Karpas-422 (cell line): ENCODE measurements at places on chromosomes 16 and 17. TPM values are rescaled to one million over a fixed set of nuclear protein-coding genes. Genes with fewer than 3 reads are reported as not detected.

DNA sequence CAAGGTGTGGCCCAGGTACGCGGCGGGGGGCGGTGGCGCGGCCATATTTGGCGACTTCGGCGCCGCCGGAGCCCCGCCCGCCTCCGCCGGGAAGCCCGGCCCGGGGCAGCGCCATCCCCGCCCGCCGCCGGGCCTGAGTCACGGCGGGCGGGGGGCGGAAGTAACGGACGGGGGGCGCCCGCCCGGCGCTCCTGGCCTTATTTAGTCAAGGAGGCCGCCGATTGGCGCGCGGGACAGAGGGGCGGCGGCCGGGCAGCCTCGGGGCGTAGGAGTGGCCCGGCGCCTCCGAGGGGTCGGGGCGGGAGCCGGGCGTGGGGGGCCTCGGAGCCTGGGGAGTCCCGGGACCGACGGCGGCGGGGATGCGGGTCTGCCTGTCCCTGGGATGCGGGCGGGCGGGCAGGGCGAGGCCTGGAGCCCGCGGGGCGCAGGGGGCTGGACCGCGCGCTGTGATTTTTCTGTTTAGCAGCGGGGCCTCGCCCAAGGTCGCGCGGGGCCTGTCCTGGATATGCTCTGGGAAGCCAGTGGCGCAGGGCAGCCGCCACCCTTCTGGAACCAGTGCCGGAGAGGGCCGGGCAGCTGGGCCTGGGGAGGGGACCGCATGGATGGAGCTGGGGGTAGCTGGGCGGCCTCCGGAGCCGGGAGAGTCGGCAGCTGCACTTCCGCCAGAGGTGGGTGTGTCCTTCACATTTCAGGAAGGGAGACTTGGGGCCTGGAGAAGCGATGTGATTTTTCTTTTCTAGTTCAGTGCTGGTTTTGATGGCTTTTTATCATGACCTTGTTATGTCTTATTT lies 2.3 kb upstream of the ACTG1 start:
- H3K36me3 ChIP-seq, result peaks cover 26% of the 10 kb centered on the region
- peak overlapping the region; percentile 68 for H3K4me3 ChIP-seq
- peak overlapping the region; percentile 93 for H3K27ac ChIP-seq
- H3K4me1 ChIP-seq, result peaks cover 68% of the 10 kb centered on the region
- no peaks in the 10 kb centered on the region for H3K27me3 ChIP-seq

DNA sequence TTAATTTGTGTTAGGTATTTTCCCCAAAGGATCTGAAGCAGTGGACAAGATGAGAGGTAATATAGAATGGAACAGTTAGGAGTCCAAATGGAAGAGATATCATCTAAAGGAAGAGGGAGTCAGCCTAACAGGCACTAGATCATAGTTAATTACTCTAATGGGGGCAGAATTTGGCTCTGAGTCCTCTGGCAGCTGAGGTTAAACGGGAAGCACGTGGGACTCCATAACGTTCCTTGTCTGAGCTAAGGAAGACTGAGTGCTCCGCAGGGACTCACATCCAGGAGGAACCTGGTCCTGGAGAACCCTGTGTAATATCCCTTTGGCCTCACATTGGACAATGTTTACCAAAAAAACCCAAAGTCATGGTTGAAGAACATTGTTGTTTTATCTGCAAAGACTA lies 46.6 kb upstream of the TEX2 start:
- no peaks in the 10 kb centered on the region for H3K4me1 ChIP-seq
- H3K27ac ChIP-seq, result no peak overlapping the region
- no peaks in the 10 kb centered on the region for H3K36me3 ChIP-seq
- H3K4me3 ChIP-seq, result no peak overlapping the region
- H3K27me3 ChIP-seq, result no peaks in the 10 kb centered on the region
- no peak for DNase-seq

DNA sequence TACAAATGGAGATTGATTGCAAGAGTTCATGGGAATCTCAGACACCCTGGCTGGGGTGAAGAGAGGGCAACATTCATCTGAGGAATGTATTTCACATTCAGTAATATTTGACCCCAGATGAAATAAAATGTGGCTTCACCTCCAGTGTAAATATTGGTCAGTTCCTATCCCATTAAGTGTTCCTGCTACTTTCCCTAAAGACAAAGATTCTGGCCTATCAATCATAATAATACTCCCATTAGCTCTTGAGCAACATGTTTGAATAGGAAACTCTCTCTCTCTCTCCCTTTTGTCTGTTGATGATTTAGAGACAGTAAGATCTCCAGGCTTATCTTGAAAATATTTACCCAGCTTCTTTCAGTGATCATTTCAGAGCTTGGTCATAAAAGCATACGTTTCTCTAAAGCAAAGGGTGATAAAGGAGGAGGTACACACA lies 70.1 kb downstream of the KCNJ2 start:
- H3K36me3 ChIP-seq, result no peaks in the 10 kb centered on the region
- no peaks in the 10 kb centered on the region for H3K4me1 ChIP-seq
- H3K4me3 ChIP-seq, result no peak overlapping the region
- H3K27me3 ChIP-seq, result no peaks in the 10 kb centered on the region
- H3K27ac ChIP-seq, result no peak overlapping the region
- no peak for DNase-seq

Gene ROGDI
- total RNA-seq, result 9.4 and 28.4 TPM in 2 replicates

Gene CTRL
- total RNA-seq, result 1.0 and 1.6 TPM in 2 replicates

DNA sequence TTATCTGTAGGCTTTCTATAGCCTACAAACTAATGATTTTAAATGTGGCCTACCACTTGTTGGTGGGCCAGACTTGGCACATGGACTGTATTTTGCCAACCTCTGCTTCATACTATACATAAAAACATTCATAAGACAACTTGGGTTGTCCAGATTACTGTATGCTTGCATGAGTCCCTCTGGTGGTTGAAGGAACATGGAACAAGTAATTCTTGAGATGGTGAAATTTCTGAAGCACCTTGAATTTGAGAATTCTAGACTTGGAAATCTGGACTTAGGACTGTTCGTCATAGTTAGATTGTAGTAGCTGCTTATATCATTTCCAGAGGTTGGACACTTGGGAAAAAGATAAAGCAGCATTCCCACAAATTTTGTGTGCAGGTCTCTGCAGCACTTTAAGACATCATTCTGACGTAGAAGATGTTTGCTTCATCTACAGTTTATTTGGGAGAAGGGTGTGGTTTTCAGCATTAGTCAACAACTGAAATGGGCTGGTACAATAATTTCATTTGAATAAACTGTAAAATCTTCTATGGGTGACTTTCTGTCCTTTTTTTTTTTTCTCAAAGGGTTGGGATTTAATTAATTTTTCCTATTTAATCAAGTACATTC lies 31.2 kb downstream of the NFATC3 start:
- H3K4me1 ChIP-seq, result peaks cover 54% of the 10 kb centered on the region
- no peaks in the 10 kb centered on the region for H3K36me3 ChIP-seq
- H3K4me3 ChIP-seq, result no peak overlapping the region
- DNase-seq, result peak; percentile 77
- H3K27me3 ChIP-seq, result no peaks in the 10 kb centered on the region

GRCh38 chr16:3665508-3665907 lies 11.0 kb downstream of the DNASE1 start:
- no peaks in the 10 kb centered on the region for H3K27me3 ChIP-seq
- no peak for DNase-seq
- no peak overlapping the region for H3K4me3 ChIP-seq
- H3K4me1 ChIP-seq, result no peaks in the 10 kb centered on the region
- no peak overlapping the region for H3K27ac ChIP-seq

Gene FBXW10
- total RNA-seq, result not detected in 2 replicates

Gene CCDC47
- total RNA-seq, result 28.0 and 35.9 TPM in 2 replicates

- no peak overlapping the region for H3K27ac ChIP-seq
- DNase-seq, result peak; percentile 41
- H3K4me1 ChIP-seq, result peaks cover 21% of the 10 kb centered on the region
- no peaks in the 10 kb centered on the region for H3K36me3 ChIP-seq
- H3K27me3 ChIP-seq, result no peaks in the 10 kb centered on the region
Observed at GRCh38 chr17:38658741-38659345, 15.9 kb downstream of the EPOP start.

- DNase-seq, result no peak
- H3K4me1 ChIP-seq, result no peaks in the 10 kb centered on the region
- H3K36me3 ChIP-seq, result no peaks in the 10 kb centered on the region
Observed at GRCh38 chr17:75418531-75418930, 13.1 kb upstream of the GRB2 start.

Gene MAP2K6
- 95.6 and 106 TPM in 2 replicates for total RNA-seq

GRCh38 chr17:81065500-81065899 lies 30.5 kb downstream of the BAIAP2 start:
- DNase-seq, result no peak
- no peak overlapping the region for H3K4me3 ChIP-seq
- no peaks in the 10 kb centered on the region for H3K27me3 ChIP-seq
- H3K4me1 ChIP-seq, result no peaks in the 10 kb centered on the region

Gene CCL2
- total RNA-seq, result not detected in 2 replicates

DNA sequence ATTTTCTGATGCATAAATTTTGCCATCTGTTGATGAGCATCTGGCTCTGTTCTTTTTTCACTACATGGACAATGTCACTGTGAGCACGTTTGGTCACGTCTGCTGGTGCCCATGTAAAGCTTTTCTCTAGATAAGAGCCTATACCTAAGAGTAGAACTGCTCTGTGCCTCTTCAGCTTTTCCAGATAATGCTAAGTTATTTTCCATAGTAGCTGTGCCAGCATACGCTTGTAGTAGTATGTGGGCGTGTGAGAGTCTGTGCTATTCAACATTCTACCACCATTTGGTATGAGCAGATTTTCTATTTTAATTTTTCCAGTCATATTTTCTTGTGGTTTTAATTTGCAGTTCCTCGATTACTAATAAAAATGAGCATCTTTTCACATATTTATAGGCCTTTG lies 33.2 kb downstream of the VPS35L start:
- no peaks in the 10 kb centered on the region for H3K4me1 ChIP-seq
- no peaks in the 10 kb centered on the region for H3K36me3 ChIP-seq
- no peaks in the 10 kb centered on the region for H3K27me3 ChIP-seq
- no peak for DNase-seq
- no peak overlapping the region for H3K27ac ChIP-seq

GRCh38 chr17:64982139-64982915 lies 63.0 kb upstream of the LRRC37A3 start:
- no peak overlapping the region for H3K4me3 ChIP-seq
- peak overlapping the region; percentile 99 for H3K27ac ChIP-seq
- H3K4me1 ChIP-seq, result peaks cover 60% of the 10 kb centered on the region
- no peaks in the 10 kb centered on the region for H3K36me3 ChIP-seq
- no peak for DNase-seq

DNA sequence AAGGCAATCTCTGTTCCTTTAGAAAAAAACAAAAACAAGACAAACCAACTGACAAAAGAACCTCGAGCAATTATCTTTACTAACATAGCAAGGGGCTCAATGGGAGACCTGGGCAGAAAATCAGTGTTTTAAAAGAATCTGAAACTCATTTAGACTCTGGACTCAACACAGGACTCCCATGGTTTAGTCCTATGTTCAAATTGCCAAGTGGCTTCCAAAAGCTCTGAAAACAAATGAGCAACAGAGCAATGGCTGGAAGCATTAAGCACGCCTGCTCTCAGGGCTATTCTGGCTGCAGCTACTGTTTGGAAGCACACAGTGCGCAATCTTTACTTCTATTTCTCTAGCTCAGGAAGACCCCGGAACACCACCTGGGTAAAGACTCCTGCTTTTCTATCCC lies 162.0 kb downstream of the AATF start:
- DNase-seq, result no peak
- no peaks in the 10 kb centered on the region for H3K27me3 ChIP-seq
- H3K4me1 ChIP-seq, result peaks cover 6% of the 10 kb centered on the region
- H3K36me3 ChIP-seq, result peaks cover 34% of the 10 kb centered on the region; the same call in 1 of the 2 replicates
- H3K4me3 ChIP-seq, result no peak overlapping the region

- H3K27ac ChIP-seq, result no peak overlapping the region
- no peak for DNase-seq
- H3K36me3 ChIP-seq, result no peaks in the 10 kb centered on the region
- no peaks in the 10 kb centered on the region for H3K27me3 ChIP-seq
Observed at GRCh38 chr16:1090620-1091587, 5.1 kb downstream of the C1QTNF8 start.

Gene SRL
- 0.11 TPM in 1 of 2 replicates, not detected in the other for total RNA-seq

GRCh38 chr16:50548909-50549560 lies 839 bp downstream of the NKD1 start:
- no peak overlapping the region for H3K27ac ChIP-seq
- H3K36me3 ChIP-seq, result no peaks in the 10 kb centered on the region
- H3K4me3 ChIP-seq, result no peak overlapping the region

Gene MYH2
- total RNA-seq, result not detected in 2 replicates

DNA sequence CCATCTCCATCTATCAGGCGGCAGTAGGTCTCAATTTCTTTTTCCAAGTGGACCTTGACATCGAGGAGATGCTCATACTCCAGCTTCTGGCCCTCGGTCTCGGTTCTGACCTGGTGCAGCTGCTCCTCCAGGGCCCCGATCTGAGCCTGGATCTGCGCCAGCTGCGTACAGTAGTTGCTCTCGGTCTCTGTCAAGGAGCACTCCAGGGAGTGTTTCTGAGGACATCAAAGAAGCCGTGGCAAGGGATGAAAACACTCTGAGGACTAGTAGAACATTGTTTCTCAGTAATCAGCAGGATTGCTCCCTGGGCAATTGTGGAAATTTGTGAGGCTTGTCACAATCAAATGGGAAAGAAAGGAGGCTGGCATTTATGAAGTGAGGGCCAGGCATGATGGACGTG lies 5.9 kb downstream of the KRT28 start:
- no peaks in the 10 kb centered on the region for H3K4me1 ChIP-seq
- no peaks in the 10 kb centered on the region for H3K27me3 ChIP-seq
- no peak overlapping the region for H3K27ac ChIP-seq
- H3K4me3 ChIP-seq, result no peak overlapping the region

Gene LRRC36
- not detected in 2 replicates for total RNA-seq

DNA sequence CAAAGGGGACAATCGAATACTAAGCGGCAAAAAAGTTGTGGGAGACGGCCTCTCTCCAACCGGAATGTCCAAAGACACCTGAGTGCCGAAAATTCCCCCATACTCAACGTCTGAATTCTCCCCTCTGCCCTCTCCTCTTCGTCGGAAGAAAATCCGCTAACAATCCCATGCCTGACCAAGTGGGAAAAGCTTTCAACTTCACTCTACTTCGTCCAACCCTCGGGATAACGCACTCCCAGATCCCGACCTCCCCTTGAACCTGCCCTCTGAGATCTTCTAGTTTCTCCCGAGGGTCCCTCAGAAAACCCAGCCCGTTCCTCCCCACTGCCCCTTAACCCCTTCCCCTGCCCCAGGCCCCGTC lies 961 bp downstream of the AMFR start:
- H3K27me3 ChIP-seq, result no peaks in the 10 kb centered on the region
- H3K4me1 ChIP-seq, result peaks cover 50% of the 10 kb centered on the region
- no peaks in the 10 kb centered on the region for H3K36me3 ChIP-seq
- H3K4me3 ChIP-seq, result peak overlapping the region; percentile 92
- no peak for DNase-seq
- H3K27ac ChIP-seq, result peak overlapping the region; percentile 96

Gene SRCAP
- total RNA-seq, result 13.2 and 21.2 TPM in 2 replicates

Gene TBC1D26
- total RNA-seq, result not detected in 2 replicates

- no peaks in the 10 kb centered on the region for H3K36me3 ChIP-seq
- no peak for DNase-seq
- no peaks in the 10 kb centered on the region for H3K4me1 ChIP-seq
- no peaks in the 10 kb centered on the region; the same call in 1 of the 2 replicates for H3K27me3 ChIP-seq
- no peak overlapping the region for H3K27ac ChIP-seq
Observed at GRCh38 chr17:45731459-45731858, 52.7 kb upstream of the CRHR1 start.
